Daoy (cell line): ENCODE measurements at places on chromosomes 12 and 14. TPM values are rescaled to one million over a fixed set of nuclear protein-coding genes. Genes with fewer than 3 reads are reported as not detected.

DNA sequence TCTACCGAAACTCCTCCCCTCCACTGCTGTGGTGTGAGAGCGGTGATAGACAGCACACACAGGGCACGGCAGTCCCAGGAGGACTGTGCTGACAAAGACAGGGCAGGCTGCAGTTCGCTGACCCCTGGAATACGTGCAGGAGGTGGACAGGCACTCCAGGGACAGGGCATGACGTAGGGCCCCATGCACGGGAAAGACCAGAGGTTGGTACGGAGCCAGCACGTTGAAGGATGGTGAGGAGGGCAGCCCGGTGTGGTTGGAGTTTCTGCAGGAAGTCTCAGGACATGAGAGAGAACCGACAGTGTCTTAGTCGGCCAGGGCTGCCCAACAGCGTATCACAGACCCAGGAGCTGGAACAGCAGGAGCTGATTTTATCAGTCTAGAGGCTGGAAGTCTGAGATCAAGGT, 254.2 kb upstream of the FKBP4 start:
- DNase-seq, result no peak

Gene CLEC2B
- total RNA-seq, result 0.60 and 1.3 TPM in 2 replicates

DNA sequence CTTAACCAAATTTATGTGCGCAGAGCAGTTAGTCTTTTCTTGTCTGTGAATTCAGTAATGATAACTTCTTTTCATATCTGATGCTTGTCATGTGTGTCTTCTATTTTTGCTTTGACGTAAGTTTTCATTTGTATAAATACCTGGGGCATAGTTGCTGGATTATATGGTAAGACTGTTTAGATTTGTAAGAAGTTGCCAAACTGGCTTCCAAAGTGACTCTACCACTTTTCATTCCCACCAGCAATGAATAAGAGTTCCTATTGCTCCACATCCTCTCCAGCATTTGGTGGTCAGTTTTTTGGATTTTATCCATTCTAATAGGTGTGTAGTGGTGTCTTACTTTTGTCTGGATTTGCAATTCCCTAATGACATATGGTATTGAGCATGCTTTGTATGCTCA, 8.9 kb downstream of the ZNF268 start:
- no peak for DNase-seq

DNA sequence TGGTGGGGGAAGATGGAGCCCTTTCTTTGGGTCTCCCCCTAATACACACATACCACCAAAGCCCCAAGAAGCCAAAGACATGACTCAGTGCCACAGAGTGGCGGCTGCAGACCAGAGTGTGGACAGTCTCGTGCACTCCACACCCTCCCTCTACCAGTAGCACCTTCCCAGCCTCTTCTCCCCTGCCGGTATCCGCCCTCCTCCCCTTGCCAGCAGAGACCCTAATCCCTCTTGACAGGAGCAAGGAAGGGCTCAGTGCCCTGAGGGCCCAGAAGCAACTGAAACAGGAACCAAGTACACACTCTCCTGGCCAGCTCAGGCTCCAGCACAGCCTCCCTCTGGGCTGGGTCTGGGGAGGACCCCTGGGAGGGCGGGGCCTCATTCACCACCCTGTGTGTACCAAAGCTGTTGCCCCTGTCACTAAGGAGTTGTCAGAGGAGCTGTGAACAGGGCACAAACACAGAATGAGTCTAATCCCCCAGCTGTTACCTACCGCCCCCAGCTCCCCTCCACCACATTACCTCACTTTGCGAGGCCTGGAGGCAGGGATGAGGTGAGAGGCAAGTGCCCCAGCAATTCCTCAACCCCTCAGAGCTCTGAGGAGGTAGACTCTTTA, 8.2 kb downstream of the SPRYD3 start:
- DNase-seq, result no peak
